ENCODE measurements at places on chromosomes 7 and 10.

DNA sequence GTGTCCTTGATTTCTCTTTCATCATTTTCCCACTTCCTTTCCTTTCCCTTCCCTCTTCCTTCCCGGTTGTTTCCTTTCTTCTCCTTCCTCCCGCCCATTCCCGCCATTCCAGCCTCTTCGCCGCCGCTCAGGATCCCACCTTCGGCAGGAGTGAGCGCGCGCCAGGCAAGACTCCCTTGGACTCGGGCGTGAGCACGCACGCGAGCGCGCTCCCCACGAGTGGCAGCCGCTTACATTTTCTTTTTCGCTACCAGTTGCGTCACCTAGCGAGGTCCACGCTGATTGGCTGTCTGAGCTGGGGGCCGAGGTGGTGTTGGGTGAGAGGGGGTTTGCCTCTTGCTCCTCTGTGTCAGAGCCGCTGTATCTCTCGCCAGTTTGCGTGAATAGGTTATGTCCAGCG, 11.8 kb downstream of the ZAN start:
- no peak for DNase-seq

GRCh38 chr10:75508239-75508813, 76.9 kb downstream of the LRMDA start:
- DNase-seq: no peak

GRCh38 chr10:102133373-102134195, 744 bp downstream of the PPRC1 start:
- DNase-seq: peak; percentile 70

- DNase-seq: no peak
Measured at GRCh38 chr7:47202146-47202783, 379.6 kb downstream of the TNS3 start.

DNA sequence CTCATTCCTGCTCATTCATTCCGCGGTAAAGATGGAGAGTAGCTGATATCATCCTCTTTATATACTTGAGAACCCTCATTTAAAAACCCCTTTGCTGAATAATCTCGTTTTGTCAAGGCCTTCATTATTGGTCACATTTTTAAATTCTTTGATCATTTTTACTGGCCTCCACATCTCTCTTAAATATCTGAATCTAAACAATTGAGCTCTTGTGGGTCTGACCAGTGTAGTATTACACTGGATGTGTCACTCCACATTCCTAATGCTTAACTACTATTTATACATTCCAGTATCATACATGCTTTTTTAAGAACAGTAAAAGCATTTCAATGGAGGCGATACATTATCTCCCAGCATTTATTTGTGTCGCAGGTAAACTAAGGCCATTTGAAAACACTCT, 12.6 kb upstream of the PRPS1L1 start:
- no peak for DNase-seq

- DNase-seq: peak; percentile 31
Measured at GRCh38 chr7:37510043-37510634, 61.5 kb upstream of the ELMO1 start.

DNA sequence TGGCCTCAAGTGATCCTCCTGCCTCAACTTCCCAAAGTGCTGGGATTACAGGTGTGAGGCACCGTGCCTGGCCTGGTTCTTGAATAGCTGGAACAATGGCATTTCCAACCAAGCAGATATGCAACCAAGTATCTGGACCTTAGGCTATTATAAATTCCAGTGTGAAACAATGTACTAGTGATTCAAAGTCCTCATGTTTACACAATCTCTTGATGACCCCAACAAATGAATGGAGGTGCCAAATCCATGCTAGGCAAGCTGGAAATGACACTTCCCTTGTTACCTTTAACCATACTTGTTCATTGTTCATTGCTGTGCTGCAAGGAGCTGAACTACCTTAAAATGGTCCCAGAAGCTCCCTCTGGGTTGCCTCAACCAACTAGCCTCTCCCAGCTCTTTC, 282.2 kb upstream of the KLF14 start:
- DNase-seq: no peak

- no peak for DNase-seq
Measured at GRCh38 chr10:101997803-101998202, 58.2 kb downstream of the ARMH3 start.

DNA sequence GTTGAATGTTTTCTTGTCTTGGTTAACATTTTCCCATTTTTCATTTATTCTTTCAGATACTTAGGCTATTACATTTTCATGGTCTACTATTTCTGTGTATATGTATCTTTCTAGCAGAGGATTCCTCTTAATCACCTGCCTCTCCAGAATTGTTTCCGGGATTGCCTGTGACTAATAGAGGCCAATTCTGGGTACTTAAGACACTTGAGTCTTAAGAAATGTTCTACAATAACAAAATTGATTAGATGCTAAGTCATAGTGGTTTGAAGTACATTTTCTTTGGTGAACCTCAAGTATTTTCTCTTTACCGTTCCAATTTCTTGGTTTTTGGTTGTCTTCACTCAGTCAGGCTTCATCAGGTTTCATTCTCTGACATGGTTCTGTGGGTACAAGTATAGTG, 26.4 kb downstream of the BBS9 start:
- no peak for DNase-seq

GRCh38 chr7:2883101-2883500, 39.0 kb upstream of the GNA12 start:
- DNase-seq: no peak

GRCh38 chr7:80493121-80493849, 18.6 kb downstream of the GNAT3 start:
- DNase-seq: no peak

- no peak for DNase-seq
Measured at GRCh38 chr10:95300022-95300539, 9.3 kb upstream of the PDLIM1 start.

GRCh38 chr10:101766306-101766705, 9.6 kb downstream of the FGF8 start:
- no peak for DNase-seq

GRCh38 chr10:28800144-28800543, 122.8 kb downstream of the BAMBI start:
- DNase-seq: no peak

DNA sequence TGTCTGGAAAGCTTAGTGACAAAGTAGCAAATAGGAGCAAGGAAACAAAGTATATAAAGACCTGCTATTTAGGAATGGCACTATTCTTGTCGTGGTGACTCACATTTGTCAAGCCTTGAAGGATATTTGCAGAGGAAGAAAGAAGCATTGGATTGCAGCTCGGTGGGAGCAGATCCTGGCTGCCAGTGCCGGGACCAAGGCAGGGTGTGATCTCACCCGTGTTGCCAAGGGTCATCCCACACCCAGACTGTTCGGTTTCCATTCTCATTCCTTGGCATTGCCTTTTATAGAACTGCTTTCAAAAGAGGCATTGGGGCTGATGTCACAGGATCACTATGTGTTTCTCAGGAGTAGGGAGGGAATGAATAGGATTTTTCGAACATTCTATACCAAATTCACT, 176.2 kb downstream of the GALNT17 start:
- DNase-seq: no peak

DNA sequence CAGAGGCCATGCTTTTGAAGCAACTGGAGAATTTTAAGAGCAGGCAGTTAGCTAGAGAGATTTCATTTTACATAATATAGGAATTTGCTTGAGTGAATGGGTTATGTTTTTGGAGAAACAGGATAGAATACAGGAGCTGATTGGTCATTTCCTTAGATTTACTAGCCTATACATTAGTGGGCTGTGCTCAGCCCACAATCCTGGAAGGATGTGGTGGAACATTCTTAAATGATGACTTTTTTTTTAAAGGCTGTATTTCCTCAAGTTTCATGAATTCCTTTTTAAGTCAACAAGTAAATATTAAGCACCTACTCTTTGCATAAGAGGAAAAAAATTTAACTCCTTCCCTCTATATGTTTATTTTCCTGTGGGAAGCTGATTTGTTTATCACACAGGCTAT, 314.4 kb upstream of the BMPER start:
- DNase-seq: no peak

DNA sequence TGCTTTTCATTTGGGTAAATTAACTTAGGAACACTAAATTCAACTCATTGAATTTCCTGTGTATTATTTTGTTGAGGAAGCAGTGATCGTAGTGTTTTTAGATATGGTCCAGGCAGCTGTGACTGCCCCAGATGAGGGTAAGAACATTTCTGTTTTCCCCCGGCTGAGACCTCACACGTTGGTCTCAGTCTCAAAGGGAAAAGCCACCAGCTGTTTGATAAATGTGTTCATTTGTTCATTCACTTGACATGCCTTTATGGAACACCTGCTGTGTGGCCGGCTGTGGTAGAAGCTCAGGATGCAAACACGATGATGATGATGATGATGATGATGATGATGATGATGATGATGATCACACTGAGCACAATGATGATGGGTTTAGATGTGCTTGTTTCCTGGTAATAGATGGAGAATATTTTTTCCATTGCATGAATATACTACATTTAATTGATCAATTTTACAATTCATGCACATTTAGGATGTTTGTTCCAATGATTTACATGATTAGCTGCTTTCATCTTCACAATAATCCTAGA, 125.6 kb upstream of the ZNF32 start:
- DNase-seq: no peak

DNA sequence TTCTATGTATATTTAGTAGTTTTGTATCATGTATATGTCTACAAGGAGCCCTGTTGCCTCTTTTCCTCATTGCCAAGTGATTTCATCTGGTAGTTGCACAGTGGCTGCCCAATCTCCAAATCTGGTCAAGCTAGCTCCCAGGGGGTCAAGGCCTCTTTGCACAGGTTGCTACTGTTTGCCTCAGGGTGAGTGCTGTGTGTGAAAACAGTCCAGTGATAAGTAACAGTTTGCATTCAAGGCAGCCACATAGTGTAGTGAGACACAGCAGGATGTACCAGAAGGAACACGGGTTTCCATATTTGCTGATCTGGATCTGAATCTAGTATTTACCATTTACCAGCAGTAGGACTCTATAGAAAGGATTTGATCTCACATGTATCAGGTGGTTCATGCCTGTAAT, 13.3 kb upstream of the EPC1 start:
- DNase-seq: no peak

- peak; percentile 24 for DNase-seq
Measured at GRCh38 chr7:2510909-2511768, 8.4 kb upstream of the LFNG start.

DNA sequence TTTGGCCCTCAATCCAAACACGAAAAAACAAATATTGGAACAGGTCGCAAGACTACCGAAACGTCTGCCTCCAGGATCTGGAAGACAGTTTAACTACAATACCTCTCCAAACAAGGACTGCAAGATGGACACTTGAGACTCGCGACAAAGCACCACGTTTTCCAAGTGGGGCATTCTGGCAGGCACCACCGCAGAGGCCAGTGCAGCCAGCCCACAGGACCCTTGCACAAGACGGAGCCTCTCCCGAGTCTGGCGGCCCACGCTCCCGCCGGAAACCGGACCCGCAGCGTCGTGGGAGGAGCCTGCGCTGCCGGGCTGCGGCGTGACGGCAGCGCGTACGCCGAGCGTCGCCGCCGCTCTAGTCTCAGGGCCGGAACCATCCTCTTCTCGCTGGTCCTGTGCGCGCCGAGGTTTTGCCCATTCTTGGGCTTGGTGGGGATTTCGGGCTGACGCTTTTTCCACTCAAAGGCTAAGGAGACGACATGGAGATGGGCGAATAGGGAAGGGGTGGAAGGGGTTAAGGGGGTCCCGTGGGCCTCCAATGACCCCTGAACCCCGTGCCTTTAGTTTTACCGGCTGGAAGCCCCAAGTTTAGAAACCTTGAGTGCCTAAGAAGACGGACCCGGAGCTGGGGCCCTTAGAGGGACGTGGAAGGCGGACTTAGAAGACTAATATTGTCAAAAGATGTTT, at the start of gene ORC5:
ORC5 (minus strand) TSS at position 283 of the 690 bp plus-strand sequence; CDS start at position 174, 109 bp downstream.
- peak; percentile 79 for DNase-seq

DNA sequence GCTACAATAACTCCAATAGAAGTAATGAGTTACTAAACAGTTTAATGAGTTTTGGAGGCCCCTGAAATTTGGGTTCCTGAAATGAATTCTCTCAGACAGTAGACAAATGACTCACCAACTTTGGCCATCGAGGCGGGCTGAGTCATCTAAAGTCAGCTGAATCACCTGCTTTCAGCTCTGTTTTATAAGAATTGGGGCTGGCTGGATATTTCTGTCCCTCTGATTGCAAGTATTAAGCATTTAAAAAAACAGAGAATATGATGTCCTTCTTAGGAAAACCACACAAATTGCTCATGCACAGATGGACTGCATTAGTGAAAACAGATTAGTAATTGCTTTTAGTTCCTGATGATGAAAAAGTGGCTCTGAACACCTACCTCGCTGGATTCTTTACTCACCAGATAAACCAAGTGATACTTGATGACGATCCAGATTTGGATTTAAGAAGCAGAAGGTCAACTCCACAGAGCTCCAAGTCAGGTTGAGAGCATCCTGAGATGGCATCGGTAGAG, 59.1 kb downstream of the ZNF365 start:
- peak; percentile 86 for DNase-seq

GRCh38 chr10:7015457-7015856, 395.4 kb downstream of the SFMBT2 start:
- DNase-seq: no peak

DNA sequence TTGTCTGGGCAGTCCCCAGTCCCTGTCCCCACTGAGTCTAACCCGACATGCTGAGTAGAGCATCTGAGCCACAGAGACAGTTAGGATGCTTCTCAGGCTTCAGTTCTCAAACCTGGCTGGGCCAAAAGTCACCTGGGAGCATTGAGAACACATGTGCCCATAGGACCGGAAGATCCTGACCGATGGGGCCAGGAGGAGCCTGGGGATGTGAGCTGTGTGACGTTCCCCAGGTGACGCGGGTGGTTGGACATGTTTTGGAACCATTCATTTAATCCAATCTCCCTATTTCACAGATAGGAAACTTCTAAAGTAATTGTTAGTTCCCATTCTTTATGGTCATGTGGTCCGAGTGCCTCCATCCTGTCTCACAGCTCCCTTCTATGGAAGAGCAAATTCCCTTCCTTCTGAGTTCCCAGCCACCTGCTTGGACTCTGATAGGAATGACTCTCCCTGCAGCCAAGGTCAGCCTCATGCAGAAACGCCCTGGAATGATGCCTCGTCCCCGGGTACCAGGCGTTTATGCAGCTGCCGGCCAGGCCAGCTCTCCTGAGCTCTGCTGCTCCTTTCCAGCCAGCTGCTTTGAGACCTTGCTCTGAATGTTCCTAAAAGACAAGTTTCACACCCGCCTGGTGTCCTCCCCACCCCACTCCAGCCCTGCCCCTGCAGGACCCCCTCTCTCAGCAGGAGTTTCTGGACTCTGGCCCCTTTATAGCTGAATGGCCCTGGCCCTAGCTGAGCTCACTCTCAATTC, 166.5 kb upstream of the RHEB start:
- DNase-seq: no peak
